ENCODE measurements at places on chromosomes 12 and 14.

DNA sequence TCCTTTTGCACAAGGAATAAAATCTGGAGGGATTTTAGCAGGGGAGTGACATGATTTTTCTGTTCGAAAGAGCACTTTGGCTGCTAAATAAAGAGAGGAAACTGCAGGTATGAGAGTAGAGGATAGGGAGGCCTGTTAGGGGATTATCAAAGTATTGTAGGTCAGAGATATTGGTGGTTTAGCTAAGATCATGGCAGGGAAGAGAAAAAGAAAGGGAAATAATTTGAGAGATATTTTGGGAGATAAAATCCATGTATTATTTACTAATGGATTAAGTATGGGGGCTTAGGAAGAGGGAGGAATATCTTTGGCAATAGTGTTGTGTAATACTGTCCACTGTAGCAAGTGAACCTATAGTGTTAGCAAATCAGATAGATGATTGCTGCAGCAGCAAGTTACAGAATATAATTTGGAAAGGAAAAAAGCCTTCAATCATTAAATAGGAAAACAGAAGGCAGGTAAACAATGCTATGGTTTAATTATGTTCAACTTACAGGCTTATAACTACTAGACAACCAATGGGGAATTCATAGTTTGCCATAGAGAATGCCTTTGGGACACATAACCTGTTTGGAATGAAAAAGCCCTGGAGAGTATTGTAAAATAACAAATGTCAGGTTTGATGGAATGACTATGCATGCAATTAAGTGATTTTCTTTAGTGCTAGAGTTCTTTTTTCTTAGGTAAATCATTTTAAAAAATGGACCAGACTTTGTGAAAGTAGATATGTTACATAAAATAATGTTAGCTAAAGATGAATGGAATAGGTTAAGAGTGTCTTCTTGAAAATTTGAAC, 50.5 kb downstream of the ADIPOR2 start:
- ATAC-seq, result no peak

GRCh38 chr12:24012528-24012927, 63.1 kb upstream of the SOX5 start:
- ATAC-seq, result no peak

- no peak for ATAC-seq
These were observed 59.1 kb downstream of the LRP6 start for GRCh38 chr12:12207746-12208145.

- no peak for ATAC-seq
These were observed 21.4 kb downstream of the CKB start for GRCh38 chr14:103501041-103501870.

- ATAC-seq, result no peak
These were observed 1.2 kb upstream of the SIX1 start for GRCh38 chr14:60650373-60650961.
